ENCODE measurements at places on chromosomes 13 and 19. TPM values are rescaled to one million over a fixed set of nuclear protein-coding genes. Genes with fewer than 3 reads are reported as not detected.

DNA sequence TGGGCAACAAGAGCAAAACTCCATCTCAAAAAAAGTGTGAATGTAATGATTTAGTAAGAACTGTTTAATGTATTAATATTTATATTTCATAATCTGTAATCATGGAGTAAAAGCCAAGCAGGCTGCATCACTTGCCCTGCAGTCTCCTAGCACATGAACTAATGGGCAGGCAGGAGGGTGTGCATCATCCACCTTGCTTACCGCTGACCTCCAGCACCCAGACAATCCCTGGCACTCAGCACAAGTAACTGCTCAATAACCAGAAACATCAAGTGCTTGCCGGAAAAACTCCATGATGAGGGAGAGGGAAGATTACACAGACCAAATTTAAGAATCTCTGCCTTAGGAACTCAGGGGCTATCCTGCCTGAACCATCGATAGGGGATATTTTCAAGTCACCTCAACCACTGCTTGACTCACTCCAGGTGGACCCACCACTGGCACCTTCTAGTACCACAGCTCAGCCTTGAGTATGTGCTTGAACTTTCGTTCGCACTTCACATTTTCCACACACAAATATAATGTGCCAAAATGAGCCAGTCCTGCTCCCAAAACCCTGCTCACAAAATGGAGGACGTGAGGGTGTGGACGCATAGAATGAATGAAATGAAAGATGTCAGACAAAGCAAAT lies 18.6 kb downstream of the BRD4 start:
- DNase-seq: no peak

DNA sequence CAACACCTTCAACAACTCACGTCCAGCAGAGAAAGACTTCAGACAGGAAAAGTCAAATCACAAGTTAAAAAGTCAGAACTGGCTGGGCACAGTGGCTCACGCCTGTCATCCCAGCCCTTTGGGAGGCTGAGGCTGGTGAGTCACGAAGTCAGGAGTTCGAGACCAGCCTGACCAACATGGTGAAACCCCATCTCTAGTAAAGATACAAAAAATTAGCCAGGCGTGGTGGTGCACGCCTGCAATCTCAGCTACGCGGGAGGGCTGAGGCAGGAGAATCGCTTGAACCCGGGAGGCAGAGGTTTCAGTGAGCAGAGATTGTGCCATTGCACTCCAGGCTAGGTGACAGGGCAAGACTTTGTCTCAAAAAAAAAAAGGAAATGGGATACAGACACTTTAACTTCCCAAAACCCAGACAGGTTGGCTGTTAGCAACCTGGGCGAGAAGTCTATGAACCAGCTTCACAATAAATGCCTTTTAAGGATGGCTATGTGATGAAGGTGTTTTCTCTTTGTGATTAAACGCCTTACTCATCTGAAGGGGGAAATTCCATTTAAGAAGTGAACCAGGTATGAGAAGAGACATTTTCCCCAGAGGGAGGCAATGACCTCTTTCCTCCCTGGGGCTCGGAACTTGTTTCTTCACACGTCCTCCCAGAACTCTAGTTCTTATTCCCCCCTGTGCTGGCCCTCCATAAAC lies 80.4 kb downstream of the INSR start:
- DNase-seq: no peak

GRCh38 chr13:34176633-34177032 lies 358.7 kb downstream of the RFC3 start:
- no peak for DNase-seq

TNFSF9 gene
- 0.20 TPM for polyA plus RNA-seq

GRIN3B gene
- polyA plus RNA-seq: 0.71 TPM

GRCh38 chr13:111165241-111166010 lies 50.3 kb downstream of the ARHGEF7 start:
- no peak for DNase-seq

GRCh38 chr19:4981681-4981958 lies 12.7 kb downstream of the KDM4B start:
- DNase-seq: no peak

GRCh38 chr13:106503730-106504453 lies 31.6 kb downstream of the EFNB2 start:
- DNase-seq: no peak

CEACAM7 gene
- polyA plus RNA-seq: not detected

CYP2S1 gene
- polyA plus RNA-seq: 0.52 TPM

DNA sequence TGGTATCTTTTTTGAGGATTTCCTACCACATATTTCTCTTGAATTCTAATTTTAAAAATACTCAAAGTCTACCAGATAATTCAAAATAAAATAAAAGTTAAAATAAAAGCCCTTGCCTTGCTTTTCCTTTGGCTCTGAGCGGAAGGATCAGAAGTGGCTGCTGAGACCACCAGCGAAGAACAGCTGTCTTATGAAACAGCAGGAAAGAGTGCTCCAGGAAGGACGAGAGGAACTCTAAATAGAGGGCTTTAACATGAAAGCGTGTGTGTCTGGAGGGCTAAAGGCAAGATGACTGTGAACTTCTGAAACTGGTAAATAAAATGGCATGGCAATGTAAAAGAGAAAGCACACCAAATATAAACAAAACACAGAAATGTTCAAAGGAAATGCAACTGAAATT lies 521.5 kb upstream of the SPRY2 start:
- DNase-seq: no peak

NACC1 gene
- polyA plus RNA-seq: 20.6 TPM

All from left kidney (tissue), 8 donors.